ENCODE measurements at places on chromosomes 7 and 10.

GRCh38 chr7:23981314-23981713, 271.3 kb downstream of the STK31 start:
- DNase-seq = no peak

DNA sequence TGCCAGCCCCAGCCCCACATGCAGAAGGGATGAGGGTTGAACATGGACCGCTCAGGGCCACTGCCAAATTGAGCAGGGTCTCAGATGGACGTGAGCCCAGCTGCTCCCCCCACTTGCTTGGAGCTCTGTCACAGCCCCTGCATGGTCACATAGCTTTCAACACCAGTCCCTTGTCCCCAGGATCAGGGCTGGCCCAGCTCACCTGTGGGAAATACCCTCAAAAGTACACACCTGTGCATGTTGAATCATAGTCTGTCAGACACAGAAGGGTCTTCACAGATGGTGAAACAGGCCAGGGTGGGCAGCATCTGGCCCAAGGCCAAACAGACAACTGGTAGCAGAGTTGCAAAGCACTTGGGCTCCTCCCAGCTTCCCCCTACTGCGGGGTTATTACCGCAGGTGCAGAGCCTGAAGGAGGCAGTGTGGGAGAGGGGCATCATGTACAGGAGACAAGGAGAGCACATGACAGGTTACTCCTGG, 77.6 kb upstream of the UNC5B start:
- no peak for DNase-seq

GRCh38 chr7:151083071-151083823, at the start of gene TMUB1:
TSS of gene TMUB1 (minus strand) at chr7:151083493. CDS start at chr7:151082563, 930 bp downstream.
- no peak for DNase-seq

GRCh38 chr7:21357151-21358097, 70.5 kb upstream of the SP4 start:
- no peak for DNase-seq

GRCh38 chr10:6071181-6072175, 9.3 kb upstream of the IL2RA start:
- no peak for DNase-seq

DNA sequence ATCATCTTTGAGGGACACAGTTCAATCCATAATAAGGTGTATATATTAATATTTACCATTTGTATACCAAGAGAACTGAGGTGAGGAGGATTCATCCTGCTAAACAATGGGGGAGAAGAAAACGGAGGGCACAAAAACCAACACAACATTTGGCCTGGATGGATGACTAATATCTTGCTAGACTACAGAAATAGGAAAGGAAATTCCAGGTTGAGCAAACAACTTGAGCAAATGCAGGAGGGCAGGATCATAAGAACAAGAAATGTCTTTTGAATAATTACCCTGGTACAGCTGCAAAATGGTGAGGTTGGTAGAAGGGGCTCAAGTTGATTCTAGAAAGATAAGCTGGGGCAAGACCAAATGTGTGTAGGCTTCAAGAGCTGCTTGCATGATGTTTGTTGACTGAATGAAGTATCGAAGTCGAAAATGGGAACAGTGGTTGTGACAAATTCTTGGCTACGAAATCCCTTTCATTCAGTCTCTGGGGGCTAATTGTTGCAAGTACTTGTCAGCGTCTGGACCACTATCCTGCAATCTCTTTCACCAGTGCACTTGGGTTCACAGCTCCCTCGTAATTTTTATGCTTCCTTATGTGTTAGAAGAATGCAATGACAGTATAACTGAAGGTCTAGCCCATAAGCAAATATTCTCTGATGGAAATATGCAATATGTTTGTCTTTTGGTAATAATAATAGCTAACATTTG, 176.2 kb downstream of the PTEN start:
- DNase-seq = no peak

- no peak for DNase-seq
These were observed 572.8 kb downstream of the REEP3 start for GRCh38 chr10:64093946-64094535.

- no peak for DNase-seq
These were observed 48.6 kb downstream of the ARHGAP21 start for GRCh38 chr10:24674892-24675632.

GRCh38 chr7:132805766-132806165, 229.5 kb upstream of the PLXNA4 start:
- DNase-seq = no peak

- no peak for DNase-seq
These were observed 44.8 kb downstream of the SHTN1 start for GRCh38 chr10:116960066-116960776.

GRCh38 chr7:88866265-88866863, 70.8 kb upstream of the TEX47 start:
- no peak for DNase-seq

DNA sequence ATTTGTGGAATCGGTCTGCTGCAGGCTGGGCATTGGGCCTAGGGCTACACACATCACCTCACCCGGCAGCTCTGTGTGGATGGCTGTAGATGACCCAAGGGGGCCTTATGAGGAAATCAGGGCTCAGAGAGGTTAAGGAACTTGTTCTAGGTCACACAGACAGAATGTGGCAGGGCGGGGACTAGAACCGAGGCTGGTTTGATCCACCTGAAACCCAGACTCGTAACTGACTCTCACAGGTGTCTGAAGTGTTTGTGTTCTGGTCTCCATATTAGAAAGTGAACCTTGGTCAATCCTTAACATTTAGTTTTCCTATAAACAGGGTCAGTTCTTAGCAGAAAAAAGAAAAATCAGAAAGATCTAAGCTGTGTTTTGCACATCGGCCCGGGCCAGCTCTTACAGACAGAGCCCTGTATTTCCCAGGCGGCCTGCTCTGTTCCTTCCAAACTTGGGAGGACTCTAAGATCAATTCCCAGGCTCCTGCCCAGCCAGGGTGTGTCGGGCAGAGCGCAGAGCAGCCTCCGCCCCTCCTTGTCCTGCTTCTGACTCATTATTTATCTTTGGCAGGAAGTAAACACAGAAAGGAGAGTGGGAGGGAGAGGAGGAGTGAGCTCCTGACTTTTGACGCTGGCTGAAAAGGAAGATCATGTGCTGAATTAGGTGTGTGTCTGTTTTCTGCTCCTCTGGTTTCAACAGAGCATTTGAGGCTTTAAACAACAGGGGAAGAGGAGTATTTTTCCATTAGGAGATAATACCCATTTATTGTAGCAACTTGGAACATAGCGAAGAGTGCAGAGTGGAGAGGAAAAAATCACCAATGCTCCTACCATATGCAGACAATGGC, 74.1 kb downstream of the TACC2 start:
- peak; percentile 45 for DNase-seq

DNA sequence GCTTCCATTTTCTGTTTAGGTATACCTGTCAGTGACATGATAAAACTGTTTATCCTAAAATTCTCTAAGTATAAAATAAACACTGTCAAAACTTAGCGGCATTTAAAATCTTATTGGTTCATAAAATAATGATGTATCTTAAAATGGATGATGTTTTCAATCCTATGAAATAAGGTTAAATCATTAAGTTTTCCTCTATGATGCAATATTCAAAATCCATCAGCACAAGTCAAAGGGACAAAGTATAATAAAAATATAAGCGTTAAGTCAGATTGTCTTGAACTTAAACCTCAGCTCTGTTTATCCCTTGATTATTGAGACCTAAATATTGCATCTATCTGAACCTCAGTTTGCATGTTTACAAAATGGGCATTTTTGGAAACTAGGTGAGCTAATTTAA, 46.6 kb upstream of the NCAPG2 start:
- no peak for DNase-seq

DNA sequence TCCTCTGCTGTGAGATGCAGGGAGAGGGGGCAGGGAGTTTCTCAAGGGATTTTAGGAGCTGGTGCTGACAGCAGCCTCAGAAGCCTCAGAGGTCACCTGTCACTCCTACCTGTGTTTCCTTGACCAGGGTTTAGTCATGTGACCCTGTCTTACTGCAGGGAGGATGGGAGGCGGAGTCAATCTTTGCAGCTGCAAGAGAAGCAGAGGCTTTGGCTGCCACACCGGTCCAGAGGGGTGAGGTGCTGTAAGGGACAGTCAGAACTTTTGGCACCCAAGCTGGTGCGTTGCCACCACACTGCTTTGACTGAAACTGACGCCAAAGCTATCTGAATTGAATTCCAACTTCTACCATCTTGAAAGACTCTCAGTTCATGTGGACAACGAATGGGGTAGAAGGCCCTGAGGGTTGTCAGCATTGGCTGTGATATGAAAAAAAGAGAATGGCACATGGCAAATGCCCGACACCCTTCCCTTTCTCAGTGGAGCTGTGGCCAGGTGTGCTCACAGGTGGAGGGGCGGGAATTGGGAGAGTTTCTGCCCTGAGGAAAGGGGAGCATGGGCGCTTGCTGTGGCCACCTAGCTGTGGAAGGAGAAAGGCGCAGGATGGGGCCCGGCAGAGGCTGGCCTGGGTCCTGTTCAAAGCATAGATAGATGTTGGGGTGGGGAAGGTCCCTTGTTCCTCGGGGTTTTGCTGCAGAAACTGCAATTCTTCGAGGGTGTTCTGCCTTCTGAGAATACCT, 69.3 kb downstream of the ARHGAP22 start:
- peak; percentile 30 for DNase-seq

DNA sequence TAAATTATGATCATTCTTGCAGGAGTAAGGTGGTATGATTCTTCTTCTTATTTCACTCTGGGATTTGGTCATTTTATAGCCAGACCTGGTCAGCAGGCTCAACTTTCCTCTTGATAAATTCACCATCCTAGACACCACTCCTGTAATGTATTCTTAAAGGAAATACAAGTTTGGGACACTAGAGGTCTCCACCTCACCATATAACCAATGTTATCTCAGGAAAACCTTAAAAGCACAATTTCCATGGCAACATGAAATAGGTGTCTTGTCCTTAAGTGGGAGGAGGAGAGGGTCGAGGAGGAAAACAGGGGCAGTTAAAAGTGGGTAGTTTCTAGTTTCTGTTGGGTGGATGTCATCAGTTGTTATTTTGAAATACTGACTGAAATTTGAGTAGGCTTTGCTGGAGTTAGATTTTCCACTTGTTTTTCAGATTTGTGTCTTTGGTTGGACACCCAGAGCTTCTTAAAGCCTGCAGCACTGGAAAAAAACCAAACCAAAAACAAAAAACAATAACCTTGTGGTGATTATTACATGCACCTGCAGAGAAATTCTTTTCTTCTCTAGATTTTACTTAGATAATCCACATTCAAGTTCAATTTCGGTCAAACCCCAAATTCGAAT, 163.1 kb downstream of the PRKCQ start:
- DNase-seq = peak; percentile 72

DNA sequence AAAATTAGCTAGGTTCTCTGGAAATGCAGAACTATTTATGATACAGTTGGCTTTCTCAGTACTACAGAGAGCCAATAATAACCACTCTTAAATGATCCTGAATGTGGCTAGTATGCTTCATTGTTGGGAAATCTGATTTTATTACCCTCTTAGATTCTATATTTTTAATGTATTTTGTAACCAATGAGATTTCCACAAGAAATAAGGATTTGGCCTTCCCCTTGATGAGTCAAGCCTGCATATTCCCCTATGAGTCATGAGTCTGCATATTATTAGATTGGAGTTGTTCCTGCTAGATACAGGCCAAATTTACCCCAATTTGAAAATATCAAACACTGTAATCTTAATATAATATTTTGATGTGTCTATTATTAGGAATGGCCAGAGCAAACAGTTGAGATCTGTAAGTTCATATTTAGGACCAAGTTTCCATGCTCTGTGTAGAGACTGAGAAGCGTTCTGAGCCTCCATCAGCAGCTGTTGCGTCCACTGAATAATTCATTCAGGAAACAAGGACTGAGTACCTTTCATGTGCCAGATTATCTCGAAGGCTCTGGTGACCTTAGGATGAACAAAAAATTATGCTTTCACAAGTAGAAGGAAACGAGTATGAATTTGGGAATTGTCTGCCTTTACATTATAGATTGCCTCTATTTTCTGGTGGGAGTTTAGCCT, 793.4 kb downstream of the NRG3 start:
- DNase-seq = no peak

DNA sequence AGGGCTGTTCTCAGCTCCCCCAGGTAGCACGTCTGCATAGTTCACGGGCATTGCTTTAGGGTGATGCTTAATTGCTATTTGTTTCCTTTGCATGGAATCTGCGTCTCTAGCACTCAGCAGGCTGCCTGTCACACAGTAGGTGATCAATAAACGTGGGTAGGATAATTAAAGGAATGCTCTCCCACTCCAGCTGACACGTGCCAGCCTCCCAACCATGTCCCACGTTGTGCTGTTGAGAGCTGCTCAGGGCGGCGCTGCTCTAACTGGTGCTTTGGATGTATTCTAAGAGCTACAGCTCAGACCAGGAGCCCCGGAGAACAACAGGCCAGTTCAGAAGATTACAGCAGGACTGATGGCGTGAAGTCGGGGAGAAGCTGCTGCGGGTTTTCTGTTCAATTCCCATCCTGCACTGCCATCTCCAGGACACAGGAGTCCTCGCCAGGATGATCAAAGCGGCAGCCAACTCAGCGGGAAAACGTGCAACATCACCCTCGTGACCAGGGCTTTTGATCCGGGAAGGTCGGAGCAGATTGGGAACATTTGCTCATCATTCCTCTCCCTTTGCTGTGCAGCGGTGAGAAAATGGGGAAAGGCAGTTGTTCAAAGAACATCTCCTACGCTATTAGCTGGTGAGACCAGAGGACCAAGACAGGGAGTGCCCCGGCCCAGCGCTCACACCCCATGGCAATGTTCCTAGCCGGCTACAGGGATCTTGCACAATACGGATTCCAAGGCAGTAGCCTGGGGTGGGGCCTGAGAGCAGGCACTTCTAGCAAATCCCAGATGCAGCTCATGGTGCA, 50.5 kb upstream of the FOXK1 start:
- peak; percentile 90 for DNase-seq

DNA sequence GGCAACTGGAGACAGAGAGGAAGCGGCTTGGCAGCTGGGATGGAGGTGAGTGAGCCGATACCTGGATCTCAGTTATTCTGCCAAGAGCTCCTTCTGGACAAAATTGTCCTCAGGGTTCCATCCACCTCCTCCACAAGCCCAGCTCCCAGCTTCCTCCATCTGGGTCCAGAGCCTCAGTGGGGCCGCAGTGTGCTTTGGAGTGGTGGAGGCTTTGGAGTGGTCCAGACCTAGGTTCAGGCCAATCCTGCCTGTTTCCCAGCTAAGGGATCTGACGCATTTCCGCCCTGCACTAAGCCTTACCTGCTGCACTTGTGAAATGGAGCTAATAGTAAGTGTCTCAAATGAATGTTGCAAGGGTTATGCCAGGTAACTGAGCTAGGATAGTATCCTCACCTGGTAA, 355.7 kb upstream of the SHH start:
- no peak for DNase-seq
